NCI-H187 treated with DMSO at 0.1 percent for 48 hours (cell line): ENCODE measurements at places on chromosomes 11 and 22.

DNA sequence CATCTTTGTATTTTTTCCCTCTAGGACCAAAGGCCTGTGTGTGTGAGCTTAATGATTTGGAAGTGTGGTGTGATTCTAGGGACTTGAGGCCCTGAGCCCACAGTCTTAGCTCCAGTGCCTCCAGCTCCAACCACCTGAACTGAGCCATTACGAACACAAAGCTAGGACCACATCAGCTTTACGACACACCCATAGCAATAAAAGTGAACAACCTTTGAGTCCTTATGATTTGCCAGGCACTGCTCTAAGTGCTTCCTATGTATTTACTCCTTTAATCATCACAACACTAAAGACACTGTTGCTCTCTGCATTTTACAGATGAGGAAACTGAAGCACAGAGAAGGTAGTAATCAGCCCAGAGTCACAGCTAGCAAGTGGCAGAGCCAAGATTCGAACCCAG, 126.4 kb downstream of the EHF start:
- DNase-seq = no peak

GRCh38 chr11:9642894-9643293, 21.0 kb upstream of the SWAP70 start:
- no peak for DNase-seq

- DNase-seq = no peak
Observed at GRCh38 chr22:28128827-28129226, 209.8 kb upstream of the PITPNB start.

DNA sequence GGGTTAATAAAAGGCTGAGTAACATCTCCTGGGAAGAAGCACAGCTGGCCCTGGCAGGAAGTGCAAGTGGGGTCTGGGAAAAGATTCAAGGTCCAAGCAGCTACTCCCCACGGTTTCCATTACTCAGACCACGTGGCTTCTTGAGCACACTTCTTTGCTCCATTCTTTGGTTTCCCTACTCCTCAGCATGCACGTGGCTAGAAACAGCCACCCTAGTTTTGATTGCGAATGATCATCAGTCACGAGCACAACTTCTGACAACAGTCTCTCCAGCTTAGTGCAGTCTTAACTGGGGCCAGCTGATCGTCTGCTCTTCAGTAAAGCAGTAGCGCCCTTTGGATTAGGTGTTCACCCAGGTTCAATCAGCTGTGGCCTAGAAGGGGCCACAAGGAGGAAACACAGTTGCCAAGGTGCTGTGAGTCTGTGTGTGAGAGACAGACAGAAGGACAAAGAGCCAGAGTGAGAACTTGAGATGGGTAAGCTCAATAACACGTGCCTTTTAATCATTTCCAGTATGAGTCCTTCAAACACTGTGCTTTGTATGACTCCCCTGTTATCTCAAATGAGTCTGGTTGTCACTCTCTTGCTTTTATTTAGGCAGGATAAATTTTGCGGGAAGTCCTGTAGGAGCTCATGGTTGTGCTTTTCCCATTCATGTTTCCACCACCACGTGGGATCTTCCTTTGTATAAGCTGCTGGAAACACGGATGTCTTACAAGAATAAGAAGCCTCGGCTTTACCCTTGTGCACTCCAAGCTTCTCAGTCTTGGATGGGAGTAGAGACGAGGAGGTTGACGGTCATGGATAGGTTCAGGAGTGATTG, 901 bp upstream of the PARVA start:
- DNase-seq = no peak

DNA sequence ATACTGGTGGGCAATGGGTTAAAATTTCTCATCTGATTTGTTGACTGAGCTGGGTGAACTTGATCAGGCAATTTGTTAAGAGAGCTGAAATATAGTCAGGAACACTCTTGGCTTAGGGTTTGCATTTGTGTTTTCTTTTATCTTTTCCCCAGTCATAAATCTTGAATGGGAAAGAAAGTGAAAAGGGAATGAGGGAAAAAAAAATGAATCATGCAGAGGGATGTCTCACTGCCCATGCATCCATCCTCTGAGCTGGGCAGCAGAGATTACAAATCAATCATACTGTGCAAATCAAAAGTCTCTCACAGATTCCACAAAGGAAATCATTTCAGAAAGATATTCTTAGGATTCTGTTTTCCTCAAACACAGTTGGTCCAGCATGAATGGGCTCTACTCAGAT, 174.2 kb upstream of the MPPED2 start:
- no peak for DNase-seq

- no peak for DNase-seq
Observed at GRCh38 chr11:4066910-4067309, 27.7 kb upstream of the RRM1 start.

GRCh38 chr11:8544807-8545206, 49.2 kb downstream of the STK33 start:
- no peak for DNase-seq

DNA sequence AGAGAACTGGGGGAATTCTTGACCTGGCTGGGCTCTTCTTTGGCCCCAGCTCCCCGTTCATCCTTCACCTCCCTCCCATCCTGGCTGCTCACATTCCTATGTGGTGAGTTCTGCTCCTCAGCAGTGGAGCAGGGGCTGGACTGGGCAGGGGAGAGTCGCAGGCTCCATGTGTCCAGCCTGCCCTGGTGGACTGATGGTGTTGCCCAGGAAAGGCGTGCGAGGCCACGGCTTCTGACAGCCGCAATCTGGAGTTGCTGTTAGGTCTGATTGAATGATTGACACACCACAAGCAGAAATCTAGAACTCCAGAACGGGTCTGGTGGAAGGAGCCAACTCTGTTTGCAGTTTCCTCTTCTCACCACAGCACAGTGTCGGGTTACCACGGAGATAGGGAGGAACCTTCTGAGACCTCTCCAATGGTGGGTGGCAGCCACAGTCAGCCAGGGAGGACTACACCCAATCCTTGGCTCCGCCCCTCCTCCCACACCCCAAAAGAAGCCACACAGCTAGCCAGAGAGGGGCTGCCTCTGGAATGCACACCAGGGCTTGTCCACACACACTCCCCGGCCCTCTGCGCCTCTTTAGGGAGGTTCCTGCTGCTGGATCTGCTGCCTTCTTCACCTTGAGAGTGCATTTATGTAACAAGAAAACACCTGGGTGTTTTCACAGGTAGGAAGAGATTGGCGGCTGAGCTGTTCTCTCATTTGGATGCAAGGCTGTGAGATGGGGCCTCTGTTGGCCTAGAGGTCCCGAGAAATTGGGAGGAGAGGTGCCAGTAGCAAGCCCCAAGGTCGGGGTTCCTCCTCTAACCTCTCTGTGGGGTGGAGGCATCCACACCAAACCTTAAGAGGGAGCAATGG, 56.4 kb upstream of the CD44 start:
- DNase-seq = no peak

- no peak for DNase-seq
Observed at GRCh38 chr11:115506954-115507675, 2.9 kb upstream of the CADM1 start.

- peak; percentile 58 for DNase-seq
Observed at GRCh38 chr11:62394825-62395538, 23.9 kb upstream of the SCGB1A1 start.

DNA sequence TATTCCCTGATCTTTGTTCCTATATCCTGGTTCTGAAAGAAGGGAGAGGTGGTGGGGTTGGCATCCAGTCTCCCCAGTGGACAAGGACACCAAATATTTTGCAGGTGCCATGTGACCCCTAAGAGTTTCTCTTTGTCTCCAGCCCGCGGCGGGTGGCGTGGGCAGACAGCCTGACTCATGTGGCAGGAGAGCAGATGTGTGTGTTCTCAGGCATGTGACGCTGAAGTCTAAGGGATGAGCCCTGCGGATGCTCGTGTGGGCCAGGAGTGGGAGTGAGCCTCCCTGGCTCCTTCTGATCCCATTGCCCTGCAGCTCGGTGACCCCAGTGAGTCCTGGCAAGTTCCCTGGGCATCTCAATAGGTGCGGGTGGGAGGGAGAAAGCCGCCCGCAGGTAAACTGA, 94.8 kb upstream of the TBCEL start:
- no peak for DNase-seq

DNA sequence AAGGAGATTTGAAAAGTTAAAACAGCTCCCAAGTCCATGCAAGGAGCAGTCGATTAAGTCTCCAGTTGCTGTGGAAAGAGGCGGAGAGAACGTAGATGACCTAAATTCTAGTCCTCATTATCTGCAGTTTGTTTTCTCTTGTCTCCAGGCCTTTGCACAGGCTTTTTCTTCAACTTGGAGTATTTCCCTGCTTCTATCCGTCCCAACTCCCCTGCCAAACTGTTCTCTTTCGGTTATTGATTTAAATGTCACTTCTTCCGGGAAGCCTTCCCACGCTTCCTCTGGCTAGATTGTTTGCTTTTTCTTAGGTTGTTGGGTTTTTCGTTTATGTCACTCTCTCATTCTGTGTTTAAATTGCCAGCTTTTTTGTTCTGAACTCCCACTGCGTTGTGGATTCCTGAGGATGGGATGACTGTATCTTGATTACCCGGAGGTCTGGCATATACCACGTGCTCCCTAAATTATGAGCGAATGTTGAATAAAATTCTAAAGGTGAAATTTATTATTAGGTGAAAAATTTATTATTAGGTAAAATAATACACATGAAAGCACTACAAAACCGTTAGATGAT, 463 bp downstream of the TMEM126B start:
- DNase-seq = no peak

DNA sequence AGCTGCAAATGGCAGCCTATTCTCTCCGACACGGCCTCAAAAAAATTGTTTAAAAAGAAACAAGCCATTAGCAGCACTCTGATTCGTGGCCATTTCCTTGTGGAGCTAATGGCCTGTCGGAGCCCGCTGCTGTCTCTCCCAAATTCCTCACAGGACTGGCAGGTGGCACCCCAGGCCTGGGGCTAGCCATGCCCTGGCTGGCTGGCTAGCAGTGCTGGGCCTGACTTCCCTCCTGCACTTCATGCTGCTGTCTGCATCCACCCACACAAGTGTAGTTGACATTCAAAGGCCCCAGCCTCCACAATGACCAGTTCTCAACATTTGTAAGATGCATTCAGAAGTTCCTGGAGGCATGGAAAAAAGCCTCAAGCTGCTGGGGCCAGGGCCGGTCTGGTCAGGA, 61.5 kb downstream of the SMCO4 start:
- DNase-seq = no peak

DNA sequence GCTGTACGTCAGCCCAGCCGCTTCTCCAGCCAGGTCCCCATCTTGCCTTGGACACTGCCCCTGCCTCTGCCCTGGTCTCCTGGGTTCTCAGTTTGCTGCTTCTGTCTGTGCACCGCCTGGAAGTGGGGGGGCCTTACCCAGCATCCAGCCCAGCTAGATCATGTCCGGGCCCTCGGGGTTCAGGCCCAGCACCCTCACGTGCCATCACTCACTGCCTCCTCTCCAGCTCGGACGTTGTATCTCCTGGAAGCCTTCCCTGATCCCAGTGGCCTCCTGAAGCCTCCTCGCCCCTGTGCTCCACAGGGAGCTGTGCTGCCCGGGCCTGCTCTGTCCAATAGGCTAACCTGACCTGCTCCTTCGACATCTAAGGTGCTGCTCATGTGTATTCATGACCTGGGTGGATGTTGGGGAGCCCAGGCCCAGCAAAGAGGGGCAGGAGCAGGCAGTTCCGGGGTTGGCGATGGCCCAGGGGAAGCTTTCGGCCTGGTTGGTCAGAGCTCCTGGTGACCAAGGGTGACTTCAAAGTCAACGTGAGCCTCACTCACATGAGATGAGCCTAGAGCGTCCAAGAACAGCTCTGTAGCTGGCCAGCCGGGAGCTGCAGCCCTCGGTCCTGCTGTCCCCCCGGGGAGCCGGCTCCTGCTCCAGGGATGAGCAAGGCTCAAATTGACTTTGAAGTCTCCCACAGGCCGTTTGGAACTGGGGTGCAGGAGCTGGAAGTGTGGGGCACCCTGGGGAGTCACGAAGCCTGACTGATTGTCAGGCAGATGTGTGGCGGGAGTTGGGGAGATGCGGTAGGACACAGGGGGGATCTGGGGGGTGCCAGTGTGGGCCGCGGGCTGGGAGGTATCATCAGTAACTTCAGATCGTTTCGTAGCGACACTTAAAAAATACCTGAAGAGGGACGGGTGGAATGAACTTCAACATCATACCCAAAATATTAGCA, 5.2 kb upstream of the ASCL2 start:
- no peak for DNase-seq

DNA sequence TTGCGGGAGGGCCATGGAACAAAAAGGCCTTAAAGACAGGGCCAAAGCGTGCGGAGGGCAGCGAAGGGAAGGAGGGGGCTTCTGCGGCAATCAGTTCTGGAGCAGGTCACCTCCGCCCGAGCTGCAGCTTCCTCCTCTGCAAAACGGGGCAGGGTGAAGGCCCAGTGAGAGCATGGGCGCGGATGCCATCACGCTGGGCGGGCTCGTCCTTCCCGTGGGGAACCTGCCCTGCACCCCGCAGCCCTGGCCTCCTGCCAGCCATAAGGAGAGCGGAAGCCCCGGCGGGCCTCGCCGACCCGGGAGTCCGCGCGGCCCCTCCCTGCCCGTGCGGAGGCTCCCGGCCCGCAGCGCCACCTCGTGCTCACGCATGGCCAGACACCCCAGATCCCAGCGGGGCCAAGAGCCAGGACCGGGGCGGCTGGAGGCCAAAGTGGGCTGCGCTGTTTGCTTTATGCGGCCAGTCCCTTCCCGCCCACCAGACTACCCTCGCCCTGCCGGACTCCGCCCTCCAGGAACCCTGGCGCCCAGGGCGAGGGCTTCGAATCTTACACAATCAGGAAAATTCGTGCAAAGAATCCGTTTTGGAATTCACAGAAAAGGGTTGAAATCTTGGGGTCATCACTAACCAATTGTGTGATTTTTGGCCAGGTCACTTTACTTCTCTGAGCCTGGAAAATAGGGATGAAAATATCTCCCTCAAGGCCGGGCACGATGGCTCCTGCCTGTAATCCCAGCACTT, 16.1 kb downstream of the TSKU start:
- no peak for DNase-seq

DNA sequence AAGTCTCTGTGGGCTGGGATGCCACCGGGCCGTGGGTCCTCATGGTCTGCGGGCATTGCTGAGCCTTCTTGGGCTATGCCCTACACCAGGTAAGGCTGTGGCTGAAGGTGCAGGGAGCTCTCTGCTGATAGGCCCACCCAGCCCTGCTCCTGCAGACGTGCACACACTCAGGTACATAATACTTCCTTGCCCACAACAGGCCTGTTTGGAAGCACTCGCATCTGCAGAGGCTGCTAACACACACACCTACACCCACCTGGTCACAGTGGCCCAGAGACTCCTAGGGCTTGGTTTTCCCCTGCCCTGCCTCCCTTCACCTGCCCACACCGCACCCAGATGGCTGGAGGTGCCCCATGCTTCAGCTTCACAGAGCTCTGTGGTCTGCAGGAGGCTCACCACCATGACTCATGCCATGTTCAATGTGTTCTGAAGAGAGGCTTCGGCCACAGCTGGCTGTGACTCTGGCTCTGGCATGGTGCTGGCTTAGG, 72.8 kb upstream of the KCNQ1OT1 start:
- no peak for DNase-seq

GRCh38 chr22:47452184-47452583, 689.7 kb downstream of the TBC1D22A start:
- DNase-seq = no peak

GRCh38 chr11:59814021-59814420, 3.4 kb upstream of the MRPL16 start:
- DNase-seq = no peak

DNA sequence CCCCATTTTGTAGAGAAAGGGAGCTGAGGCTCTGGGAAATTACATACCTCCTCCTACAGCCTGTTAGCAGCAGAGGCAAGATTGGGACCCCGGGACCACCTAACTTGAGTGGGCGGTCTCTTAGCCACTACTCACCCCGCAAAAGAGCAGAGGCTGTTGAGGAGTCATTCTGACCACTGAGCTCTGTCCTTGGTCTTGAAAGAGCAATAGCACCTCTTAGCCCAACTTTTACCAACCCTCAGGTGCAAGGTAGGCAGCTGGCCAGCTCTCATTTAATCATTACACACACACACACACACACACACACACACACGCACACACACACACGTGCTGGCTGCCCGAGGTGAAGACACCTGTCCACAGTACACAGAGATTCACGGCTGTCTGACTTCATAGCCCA, 115.8 kb upstream of the ASPHD2 start:
- DNase-seq = no peak
